ENCODE measurements at places on chromosomes 1 and 21.

GRCh38 chr1:85451236-85451830 is 13.6 kb downstream of the DDAH1 start:
- no peak for DNase-seq

- DNase-seq, result no peak
Observed at GRCh38 chr1:91948097-91948496, 1.1 kb upstream of the BRDT start.

GRCh38 chr1:200694738-200695137 is 25.0 kb upstream of the DDX59 start:
- no peak for DNase-seq

DNA sequence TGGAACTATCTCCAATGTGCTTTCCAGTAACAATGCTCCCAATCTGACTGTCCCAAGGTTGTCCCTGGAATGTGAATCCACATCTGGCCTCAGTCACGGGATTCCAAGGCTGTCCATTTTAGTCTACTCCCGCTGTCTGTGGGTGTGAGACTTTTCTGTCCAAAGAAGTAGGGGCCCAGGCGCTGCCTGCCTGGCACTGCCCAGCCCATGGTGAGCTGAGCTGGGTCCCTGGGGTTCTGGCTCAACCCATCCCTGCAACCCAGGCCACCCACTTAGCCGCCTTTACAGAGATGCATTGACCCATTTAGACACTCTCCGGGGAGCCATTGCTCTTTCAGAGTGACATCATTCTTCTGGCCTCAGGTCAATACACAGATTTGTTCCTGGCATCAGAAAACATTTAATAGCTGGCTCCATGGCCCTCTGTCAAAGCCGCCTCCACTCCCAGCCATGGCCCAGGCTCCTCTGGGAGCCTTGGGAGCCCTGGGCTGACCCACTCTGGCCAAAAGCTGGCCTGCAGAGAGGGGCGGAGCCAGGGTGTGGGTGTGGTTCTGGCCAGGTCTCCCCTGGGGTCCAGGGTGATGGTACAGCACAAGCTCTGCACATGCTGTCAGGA is 47.2 kb upstream of the PAX7 start:
- DNase-seq, result no peak

DNA sequence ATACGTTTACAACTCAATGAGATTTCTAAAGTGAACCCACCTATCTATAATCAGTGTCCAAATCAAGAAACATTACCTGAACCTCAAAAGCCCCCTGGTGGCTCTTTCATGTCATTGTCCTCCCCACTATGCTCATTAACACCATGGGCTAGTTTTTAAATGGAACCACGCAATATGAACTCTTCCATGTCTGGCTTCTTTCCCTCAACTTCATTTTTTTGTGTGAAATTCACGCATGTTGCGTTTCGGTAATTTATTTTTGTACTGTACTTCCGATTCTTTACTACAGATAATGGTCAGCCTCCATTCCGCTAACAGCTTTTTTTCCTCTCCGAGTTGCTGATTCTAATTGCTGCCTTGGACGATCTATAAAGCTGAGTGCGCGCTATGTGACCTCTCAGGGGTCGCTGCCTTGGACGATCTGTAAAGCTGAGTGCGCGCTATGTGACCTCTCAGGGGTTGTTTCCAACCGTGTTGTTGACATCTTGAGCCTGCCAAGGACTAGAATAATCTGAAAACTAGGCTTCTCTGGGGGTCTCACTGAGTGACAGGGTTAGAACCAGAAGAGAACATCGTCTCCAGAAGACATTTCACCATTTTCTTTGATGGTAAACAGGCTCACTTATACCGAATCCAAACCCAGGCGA is 1.1 kb upstream of the CACYBP start:
- DNase-seq, result no peak

DNA sequence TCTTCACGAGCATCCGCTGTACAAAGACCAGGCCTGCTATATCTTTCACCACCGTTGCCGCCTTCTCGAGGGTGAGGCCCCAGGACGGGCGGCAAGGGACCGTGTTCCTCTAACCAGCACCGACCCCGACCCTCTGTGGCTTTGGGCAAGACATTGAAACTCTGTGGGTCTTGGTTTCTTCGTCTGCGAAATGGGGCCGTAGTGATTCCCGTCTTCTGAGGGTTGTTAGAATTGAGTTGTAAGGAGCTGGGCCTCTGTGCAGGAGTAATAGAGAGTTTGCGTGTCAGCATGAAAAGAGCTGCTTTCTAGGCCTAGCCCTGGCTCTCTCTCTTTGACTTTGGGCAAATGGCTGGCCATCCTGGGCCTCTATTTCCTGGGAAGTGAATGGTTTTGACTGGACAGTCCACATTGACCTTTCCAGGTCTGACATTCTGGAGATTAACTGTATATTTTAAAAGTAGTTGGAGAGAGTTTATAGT is 591 bp downstream of the MRPL37 start:
- no peak for DNase-seq

DNA sequence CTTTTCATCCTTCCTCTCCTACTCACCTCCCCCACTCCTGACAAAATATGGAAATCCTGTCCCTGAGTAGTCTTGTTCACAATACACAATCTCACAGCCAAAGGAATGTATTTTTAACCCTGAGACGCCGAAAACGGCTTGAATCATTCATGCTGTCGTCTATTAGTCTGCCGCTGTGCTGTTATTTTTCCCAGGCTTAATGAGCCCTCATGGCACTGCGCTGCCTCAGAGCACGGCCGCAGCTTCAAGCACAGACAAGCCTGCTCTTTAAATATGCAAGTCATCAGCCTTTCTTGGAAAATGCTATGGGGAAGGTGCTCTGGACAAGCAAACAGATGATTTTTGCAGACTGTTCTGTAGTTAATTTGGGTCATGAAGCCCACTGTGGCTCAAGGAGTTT is 302.7 kb downstream of the DISC1 start:
- DNase-seq, result no peak

DNA sequence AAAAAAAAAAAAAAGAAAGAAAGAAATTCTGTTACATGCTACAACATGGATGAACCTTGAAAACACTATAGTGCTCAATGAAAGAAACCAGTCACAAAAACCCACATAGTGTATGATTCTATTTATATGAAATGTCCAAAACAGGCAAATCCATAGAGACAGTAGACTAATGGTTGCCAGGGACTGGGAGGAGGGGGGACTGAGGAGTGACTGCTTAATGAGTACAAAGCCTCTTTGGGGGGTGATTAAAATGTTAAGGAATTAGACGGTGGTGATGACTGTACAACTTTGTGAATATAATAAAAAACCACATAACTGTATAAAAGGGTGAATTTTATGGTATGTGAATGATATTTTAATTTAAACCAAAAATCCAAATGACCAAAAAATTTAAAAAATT is 116.0 kb upstream of the GUCA2B start:
- no peak for DNase-seq

DNA sequence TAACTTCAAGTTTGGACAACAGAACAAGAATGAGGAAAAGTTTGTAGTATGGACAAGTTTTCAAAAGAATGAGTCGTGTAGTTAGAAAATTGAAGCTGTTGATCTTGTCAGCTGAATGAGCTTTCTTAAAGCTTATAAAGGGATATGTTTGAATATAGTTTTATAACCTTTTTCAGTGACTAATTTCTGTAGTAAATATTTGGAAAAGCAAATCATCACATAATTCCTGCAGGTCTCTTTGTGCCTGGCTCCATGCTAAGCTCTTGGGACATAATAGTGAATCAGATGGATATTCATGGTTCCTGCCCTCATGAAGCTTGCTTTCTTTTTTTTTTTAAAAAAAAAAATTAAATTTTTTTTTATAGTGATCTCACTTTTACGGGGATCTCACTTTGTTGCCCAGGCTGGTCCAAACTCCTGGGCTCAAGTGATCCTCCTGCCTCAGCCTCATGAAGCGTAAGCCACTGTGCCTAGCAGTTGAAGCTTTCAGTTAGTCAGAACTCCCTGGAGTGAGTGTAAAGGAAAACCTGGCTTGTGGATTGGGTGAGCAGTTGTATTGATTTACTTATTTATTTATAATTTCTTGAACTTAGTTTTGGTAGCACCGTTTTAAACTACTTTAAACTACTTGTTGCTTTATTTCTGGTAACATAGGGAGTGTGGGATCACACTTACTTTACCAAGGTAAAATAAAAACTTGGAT is 15.5 kb downstream of the DYRK1A start:
- no peak for DNase-seq

GRCh38 chr1:198119906-198120305 is 36.9 kb upstream of the NEK7 start:
- DNase-seq, result no peak

- no peak for DNase-seq
Observed at GRCh38 chr1:69567652-69568420, at the start of gene LRRC7. LRRC7 (plus strand) TSS chr1:69567922; CDS start chr1:69568640, 718 bp downstream.

- no peak for DNase-seq
Observed at GRCh38 chr1:180175291-180175690, 20.6 kb downstream of the QSOX1 start.

DNA sequence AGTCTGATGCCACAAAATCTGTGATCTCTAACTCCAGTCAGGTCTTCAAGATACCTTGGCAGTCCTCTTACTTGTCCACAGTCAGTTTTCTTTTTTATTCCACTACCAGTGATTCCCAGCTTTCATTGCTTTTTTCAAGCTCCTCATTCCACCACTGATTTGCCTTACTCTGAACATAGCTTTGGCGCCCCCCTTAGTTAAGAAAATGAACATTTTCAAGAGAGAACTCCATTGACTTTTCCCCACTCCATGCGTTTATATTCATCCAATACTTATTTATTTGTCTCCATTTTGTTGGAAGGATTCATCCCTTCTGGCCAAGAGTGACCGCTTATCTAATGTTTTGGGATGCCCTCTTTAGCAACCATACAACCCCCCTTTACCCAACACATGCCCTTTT is 33.9 kb upstream of the IPO9 start:
- DNase-seq, result no peak

DNA sequence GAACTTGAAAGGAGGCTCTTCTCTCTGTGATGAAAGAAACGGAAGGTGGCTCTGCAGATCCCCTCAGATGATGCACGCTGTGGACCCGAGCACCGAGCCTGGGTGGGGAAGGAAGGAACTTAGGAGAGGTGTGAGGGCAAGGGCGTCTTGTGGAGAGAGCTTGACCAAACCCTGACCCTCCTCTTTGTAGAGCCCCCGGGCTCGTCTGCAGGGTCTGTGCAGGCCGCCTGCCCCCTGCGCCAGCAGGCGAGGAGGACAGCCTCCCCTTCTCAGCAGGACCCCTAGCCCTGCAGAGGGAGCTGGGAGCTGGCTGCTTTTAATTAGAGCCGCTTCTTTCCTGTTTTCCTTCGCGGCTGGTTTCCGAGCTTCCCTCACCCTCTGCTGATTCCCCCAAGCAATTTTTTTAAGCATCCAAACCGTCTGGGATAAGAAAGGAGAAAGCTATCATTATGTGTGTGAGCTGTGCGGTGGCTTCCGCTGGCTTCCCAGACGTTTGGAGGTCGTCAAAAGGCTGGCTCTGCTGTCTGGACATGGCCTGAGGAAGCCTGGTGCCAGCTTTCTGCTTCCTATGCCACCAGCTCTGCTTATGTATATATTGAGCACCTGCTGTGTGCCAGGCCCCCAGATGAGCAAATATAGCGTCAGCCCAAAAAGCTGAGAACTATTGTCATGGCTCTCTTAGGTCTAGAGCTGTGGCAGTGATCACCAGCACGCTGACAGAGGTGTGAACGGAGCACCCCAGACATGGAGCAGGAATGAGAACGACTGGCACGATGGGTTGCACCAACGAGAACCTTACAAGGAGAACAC is 160.2 kb upstream of the IRF2BP2 start:
- no peak for DNase-seq

GRCh38 chr1:235100194-235100772 is 28.4 kb downstream of the TOMM20 start:
- no peak for DNase-seq

GRCh38 chr1:194568610-194569009 is 1382.2 kb upstream of the B3GALT2 start:
- no peak for DNase-seq

- no peak for DNase-seq
Observed at GRCh38 chr1:9249534-9250410, 15.2 kb downstream of the H6PD start.

GRCh38 chr1:119139403-119139802 is 1.1 kb downstream of the WARS2 start:
- no peak for DNase-seq

- no peak for DNase-seq
Observed at GRCh38 chr1:97999320-97999719, 78.5 kb upstream of the DPYD start.

- DNase-seq, result no peak
Observed at GRCh38 chr21:17550671-17551308, 37.9 kb downstream of the CXADR start.

- no peak for DNase-seq
Observed at GRCh38 chr1:243742819-243743218, 107.2 kb downstream of the AKT3 start.

DNA sequence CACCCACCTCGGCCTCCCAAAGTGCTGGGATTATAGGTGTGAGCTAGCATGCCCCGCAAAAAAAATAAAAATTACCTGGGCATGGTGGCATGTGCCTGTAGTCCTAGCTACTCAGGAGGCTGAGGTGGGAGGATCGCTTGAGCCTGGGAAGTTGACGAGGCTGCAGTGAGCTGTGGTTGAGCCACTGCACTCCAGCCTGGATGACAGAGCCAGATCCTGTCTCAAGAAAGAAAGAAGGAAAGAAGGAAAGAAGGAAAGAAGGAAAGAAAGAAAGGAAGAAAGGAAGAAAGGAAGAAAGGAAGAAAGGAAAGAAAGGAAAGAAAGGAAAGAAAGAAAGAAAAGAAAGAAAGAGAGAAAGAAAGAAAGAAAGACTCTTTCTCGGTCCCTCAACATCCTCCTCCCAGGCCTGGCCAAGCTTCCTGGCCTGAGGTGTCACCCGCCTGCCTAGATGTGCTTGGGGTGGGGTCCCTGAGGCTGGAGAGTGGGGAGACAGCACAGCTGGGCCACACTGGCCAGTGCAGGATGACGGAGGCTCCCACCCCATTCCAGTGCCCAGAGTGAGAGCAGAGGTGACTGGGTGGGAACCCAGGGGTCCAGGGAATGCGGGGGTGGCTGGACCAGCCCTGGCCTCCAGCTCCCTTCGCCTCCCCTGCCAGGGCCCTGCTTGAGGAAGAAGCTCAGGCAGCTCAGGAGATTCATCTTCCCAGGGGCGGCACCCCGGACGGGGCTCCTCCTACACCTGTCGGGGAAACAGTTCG is 10.2 kb upstream of the GNB1 start:
- no peak for DNase-seq

- DNase-seq, result no peak
Observed at GRCh38 chr1:34721646-34722355, 33.0 kb upstream of the GJB5 start.

GRCh38 chr1:3607703-3608065 is 3.6 kb downstream of the MEGF6 start:
- DNase-seq, result no peak

DNA sequence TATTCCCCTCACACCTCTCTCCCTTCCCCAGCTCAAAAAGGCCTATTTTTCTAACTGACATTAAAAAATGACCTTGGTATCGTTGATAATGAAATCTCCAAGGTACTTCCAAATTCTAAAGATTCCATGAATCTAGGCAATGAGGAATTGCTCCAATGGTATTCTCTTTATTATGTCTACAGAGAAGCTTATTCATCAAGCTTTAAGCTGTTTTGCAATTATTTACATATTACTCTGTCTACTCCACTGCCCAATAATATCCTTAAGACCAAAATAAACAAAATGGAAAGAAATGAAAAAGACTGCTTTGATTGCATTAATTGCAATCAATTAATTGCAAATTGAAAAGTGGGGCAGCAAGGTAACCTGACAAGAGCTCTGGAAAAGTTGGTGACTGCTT is 7.9 kb downstream of the PLPP3 start:
- no peak for DNase-seq

GRCh38 chr21:15735409-15735808 is 5.6 kb downstream of the USP25 start:
- no peak for DNase-seq
